ENCODE measurements at places on chromosomes 13 and 19. TPM values are rescaled to one million over a fixed set of nuclear protein-coding genes. Genes with fewer than 3 reads are reported as not detected.

Gene PTPRH
- polyA plus RNA-seq: 0.25 TPM

Gene ATP4B
- not detected for polyA plus RNA-seq

Gene MUC16
- not detected for polyA plus RNA-seq

DNA sequence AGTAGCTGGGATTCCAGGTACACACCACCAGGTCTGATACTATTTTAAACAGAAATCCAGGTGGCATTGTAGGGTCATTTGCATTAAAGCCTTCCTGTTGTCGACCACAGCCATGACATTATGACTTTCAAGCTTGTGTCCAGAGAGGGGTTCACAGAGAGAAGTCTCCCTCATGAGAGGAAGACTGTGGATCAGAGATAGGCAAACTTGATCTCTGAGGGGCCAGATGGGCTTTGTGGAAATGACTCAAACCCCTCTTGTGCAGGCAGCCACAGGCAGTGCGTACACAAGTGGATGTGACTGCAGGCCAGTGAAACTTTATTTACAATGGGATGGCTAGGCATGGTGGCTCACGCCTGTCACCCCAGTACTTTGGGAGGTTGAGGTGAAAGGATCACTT lies 27.8 kb upstream of the F2RL3 start:
- DNase-seq: no peak

DNA sequence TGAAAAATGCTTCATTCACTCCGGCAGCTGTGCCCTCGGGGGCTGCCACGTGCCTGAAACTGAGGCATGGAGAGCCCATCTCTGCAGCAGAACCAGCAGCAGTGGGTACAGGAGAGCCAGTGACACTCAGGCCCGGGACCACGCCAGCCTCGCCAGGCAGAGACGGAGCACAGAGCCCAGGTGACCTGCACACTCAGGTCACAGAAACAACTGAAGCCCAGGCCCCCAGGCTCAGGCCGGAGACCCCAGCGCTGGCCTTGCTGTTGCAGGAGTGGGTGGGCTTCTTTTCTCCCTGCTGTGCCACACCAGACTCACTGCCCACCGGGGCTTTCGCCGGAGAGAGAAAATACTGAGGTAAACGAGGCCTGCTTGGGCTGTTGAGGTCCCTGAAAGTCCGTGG lies 117.3 kb downstream of the SOX1 start:
- DNase-seq: no peak

DNA sequence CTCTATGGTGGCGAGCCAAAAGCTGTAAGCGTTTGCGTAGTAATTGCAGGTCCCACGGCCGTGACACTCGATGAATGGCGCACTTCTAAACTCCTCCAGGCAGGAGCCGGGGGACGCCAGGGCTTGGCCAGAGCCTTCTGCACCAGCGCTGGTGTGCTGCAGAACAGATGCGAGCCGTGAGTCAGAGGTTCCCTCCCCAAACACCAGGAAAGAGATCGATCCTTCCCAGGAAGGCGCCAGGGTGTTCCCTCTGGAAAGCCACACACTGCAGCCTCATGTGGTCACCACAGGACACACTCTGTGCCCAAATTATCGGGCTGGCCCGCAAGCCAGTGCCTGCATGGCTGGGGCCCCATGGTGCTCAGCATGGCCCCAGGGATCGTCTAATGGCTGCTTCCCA lies 154.6 kb downstream of the COL4A1 start:
- no peak for DNase-seq

DNA sequence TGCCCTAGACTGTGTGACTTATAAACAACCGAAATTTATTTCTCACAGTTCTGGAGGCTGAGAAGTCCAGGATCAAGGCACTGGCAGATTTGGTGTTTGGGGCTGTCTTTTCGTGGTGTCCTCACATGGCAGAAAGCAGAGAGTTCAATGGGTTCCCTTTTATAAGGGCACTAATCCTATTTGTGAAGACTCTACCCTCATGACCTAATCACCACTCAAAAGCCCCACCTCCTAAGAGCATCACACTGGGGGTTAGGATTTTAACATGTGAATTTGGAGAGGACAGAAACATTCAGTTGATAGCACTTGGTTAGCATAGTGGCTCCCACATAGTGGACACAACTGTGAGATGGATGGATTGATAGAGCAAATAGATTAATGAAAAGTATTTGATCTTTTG lies 21.5 kb upstream of the GPR18 start:
- no peak for DNase-seq

GRCh38 chr13:36345438-36346221 lies 564 bp downstream of the SPART start:
- peak; percentile 87 for DNase-seq

DNA sequence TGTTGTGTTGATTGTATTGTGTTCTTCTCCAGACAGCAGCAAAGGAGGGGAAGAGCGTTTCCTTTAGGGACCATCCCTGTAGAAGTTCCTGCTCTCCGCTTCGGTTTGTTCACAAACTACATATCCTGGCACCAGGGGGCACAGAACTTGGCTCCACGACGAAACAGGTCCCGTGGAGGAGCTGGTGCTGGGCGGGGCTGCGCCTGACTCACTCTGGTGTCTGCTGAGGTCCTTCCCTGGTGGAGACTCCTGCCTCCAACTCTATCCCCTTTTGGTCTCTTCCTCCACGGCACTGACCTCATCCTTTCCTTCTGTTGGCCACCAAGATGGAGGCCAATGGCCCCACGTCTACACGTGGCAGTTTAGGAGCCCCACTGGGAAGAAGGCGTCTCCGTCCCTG lies 14.7 kb downstream of the TMPRSS9 start:
- no peak for DNase-seq

DNA sequence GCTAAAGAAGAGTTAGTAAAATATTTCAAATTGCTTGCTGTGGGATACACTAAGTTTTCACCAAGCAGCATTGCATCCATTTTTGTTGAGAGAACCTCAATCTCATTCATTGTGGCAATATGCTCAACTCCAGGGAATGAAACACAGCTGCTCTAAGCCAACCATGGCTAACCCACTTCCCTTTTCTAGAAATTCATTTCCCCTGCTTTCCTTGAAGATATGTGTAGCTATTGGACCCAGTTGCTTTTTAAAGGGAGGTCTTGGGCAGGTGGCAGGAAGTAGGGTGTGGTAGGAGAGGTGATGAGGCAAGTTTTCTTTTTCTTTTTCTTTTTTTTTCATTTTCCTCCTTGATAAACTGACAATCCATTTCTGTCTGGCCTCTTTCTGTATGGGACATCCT lies 452.2 kb downstream of the FGF14 start:
- no peak for DNase-seq

- no peak for DNase-seq
Measured at GRCh38 chr13:40483601-40484000, 182.8 kb downstream of the FOXO1 start.

Data from muscle of arm (tissue), 14 donors.